Vein endothelial cell (primary cell): ENCODE measurements at places on chromosomes 6 and 20. TPM values are rescaled to one million over a fixed set of nuclear protein-coding genes. Genes with fewer than 3 reads are reported as not detected.

The CMTR1 gene
- 31.8 and 34.3 TPM in 2 replicates for total RNA-seq

The CNPY3 gene
- total RNA-seq = 24.6 and 28.4 TPM in 2 replicates

The OLIG3 gene
- not detected in 2 replicates for total RNA-seq

The SOBP gene
- 1.6 and 3.9 TPM in 2 replicates for total RNA-seq

The DACT2 gene
- not detected in 2 replicates for total RNA-seq

The MYT1 gene
- total RNA-seq = not detected in 2 replicates

The LY6G5C gene
- 1.3 and 2.4 TPM in 2 replicates for total RNA-seq

The WFDC10A gene
- not detected in 2 replicates for total RNA-seq

The PLAGL1 gene
- 13.1 and 15.4 TPM in 2 replicates for total RNA-seq

The ULBP3 gene
- 20.1 and 24.8 TPM in 2 replicates for total RNA-seq

The PREX1 gene
- total RNA-seq = 102 and 109 TPM in 2 replicates

The BPIFB4 gene
- not detected in 2 replicates for total RNA-seq

The TRIM40 gene
- not detected in 2 replicates for total RNA-seq

The CST3 gene
- 164 and 196 TPM in 2 replicates for total RNA-seq

The SAMD3 gene
- total RNA-seq = not detected in 2 replicates

The OPN5 gene
- total RNA-seq = not detected in 2 replicates

The BAG2 gene
- 2.3 and 2.7 TPM in 2 replicates for total RNA-seq

The SERINC1 gene
- total RNA-seq = 143 and 153 TPM in 2 replicates

The RPS18 gene
- total RNA-seq = 2,652 and 3,161 TPM in 2 replicates

The TUBB1 gene
- not detected in 2 replicates for total RNA-seq

The KCNK15 gene
- total RNA-seq = not detected in 2 replicates

The SLC13A3 gene
- under 0.01 and 0.65 TPM in 2 replicates for total RNA-seq

The CRISP2 gene
- not detected in 2 replicates for total RNA-seq

The RBL1 gene
- 6.9 and 13.9 TPM in 2 replicates for total RNA-seq

The BTN1A1 gene
- not detected in 2 replicates for total RNA-seq

The SLCO4A1 gene
- total RNA-seq = 1.6 and 3.1 TPM in 2 replicates

The TPD52L2 gene
- 153 and 174 TPM in 2 replicates for total RNA-seq

The SF3B5 gene
- 143 and 144 TPM in 2 replicates for total RNA-seq

The ZHX3 gene
- total RNA-seq = 12.4 and 13.2 TPM in 2 replicates

The ZBTB22 gene
- total RNA-seq = 12.6 and 15.0 TPM in 2 replicates

The PNPLA1 gene
- not detected in 2 replicates for total RNA-seq

The MEA1 gene
- 45.5 and 46.4 TPM in 2 replicates for total RNA-seq

The IRF4 gene
- 0.29 TPM in 1 of 2 replicates, not detected in the other for total RNA-seq

The R3HDML gene
- not detected in 2 replicates for total RNA-seq

The PSMB1 gene
- total RNA-seq = 300 and 327 TPM in 2 replicates

The GABRR1 gene
- total RNA-seq = 0.10 TPM in 1 of 2 replicates, not detected in the other

The PGC gene
- total RNA-seq = not detected in 2 replicates

The HLA-DMB gene
- 0.96 and 1.3 TPM in 2 replicates for total RNA-seq

The CNR1 gene
- 1.1 and 1.3 TPM in 2 replicates for total RNA-seq

The NEURL2 gene
- total RNA-seq = 4.3 and 5.6 TPM in 2 replicates

The CALHM5 gene
- 7.2 and 7.8 TPM in 2 replicates for total RNA-seq

The SRMS gene
- total RNA-seq = not detected in 2 replicates

The CST7 gene
- not detected in 2 replicates for total RNA-seq

The PRR18 gene
- not detected in 2 replicates for total RNA-seq

The HEY2 gene
- 0.33 and 0.67 TPM in 2 replicates for total RNA-seq

The TREML4 gene
- total RNA-seq = not detected in 2 replicates

The RIMS4 gene
- total RNA-seq = not detected in 2 replicates

The NOTCH4 gene
- 53.6 and 68.6 TPM in 2 replicates for total RNA-seq
